ENCODE measurements at places on chromosomes 3 and 15. TPM values are rescaled to one million over a fixed set of nuclear protein-coding genes. Genes with fewer than 3 reads are reported as not detected.

HERC2 gene
- total RNA-seq: 51.1 TPM

SPINT1 gene
- total RNA-seq: 86.5 TPM

GOLGA8H gene
- 0.16 TPM for total RNA-seq

PRTG gene
- total RNA-seq: 5.2 TPM

THAP10 gene
- total RNA-seq: 5.1 TPM

CLDN18 gene
- total RNA-seq: not detected

PLA2G4D gene
- total RNA-seq: not detected

RBP2 gene
- total RNA-seq: not detected

TMEM207 gene
- not detected for total RNA-seq

LRRC31 gene
- total RNA-seq: 7.5 TPM

SNX22 gene
- total RNA-seq: 1.5 TPM

HRG gene
- total RNA-seq: not detected

CHST2 gene
- total RNA-seq: 6.9 TPM

HTR3E gene
- not detected for total RNA-seq

ANKRD63 gene
- total RNA-seq: not detected

NR1I2 gene
- 0.29 TPM for total RNA-seq

TM4SF18 gene
- total RNA-seq: 43.8 TPM

TNFSF10 gene
- total RNA-seq: 37.0 TPM

IMPG2 gene
- 0.33 TPM for total RNA-seq

NOX5 gene
- 2.6 TPM for total RNA-seq

CLRN1 gene
- not detected for total RNA-seq

UBL7 gene
- total RNA-seq: 48.9 TPM

WNT5A gene
- total RNA-seq: 54.7 TPM

GOLGA6L7 gene
- total RNA-seq: not detected

PARP15 gene
- total RNA-seq: 5.6 TPM

MME gene
- 155 TPM for total RNA-seq

CACNA2D2 gene
- 2.0 TPM for total RNA-seq

KLHL40 gene
- not detected for total RNA-seq

RLBP1 gene
- not detected for total RNA-seq

GP9 gene
- not detected for total RNA-seq

CFAP91 gene
- total RNA-seq: 24.6 TPM

GPR176 gene
- total RNA-seq: 12.1 TPM

CRTC3 gene
- total RNA-seq: 40.6 TPM

CD276 gene
- 20.9 TPM for total RNA-seq

LRRN1 gene
- total RNA-seq: 18.9 TPM

SLC28A2 gene
- total RNA-seq: not detected

TMEM158 gene
- total RNA-seq: 1.0 TPM

OIP5 gene
- 0.44 TPM for total RNA-seq

CHDH gene
- 27.9 TPM for total RNA-seq

All from breast epithelium (tissue), 4 donors.